ENCODE measurements at places on chromosomes 1 and 21. TPM values are rescaled to one million over a fixed set of nuclear protein-coding genes. Genes with fewer than 3 reads are reported as not detected.

Gene AMY2B
- total RNA-seq: 6.2 TPM

Gene BEND5
- total RNA-seq: 1.2 TPM

Gene IL10RB
- total RNA-seq: 52.7 TPM

Gene SLC27A3
- 13.8 TPM for total RNA-seq

Gene DISC1
- 10.3 TPM for total RNA-seq

Gene RGS18
- total RNA-seq: 0.36 TPM

Gene FAM151A
- not detected for total RNA-seq

Gene NGF
- total RNA-seq: 3.8 TPM

DNA sequence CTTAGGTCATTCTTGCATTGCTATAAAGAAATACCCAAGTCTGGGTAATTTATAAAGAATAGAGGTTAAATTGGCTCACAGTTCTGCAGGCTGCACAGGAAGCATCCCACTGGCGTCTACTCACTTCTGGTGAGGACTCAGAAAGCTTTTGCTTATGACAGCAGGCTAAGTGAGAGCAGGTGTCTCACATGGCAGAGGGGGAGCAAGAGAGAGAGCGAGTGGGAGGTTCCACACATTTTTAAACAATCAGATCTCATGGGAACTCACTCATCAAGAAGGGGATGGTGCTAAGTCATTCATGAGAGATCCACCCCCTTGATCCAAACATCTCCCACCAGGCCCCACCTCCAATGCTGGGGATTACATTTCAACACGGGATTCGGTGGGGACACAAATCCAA, 13.6 kb upstream of the RGS4 start:
- H3K4me1 ChIP-seq: peaks cover 12% of the 10 kb centered on the region
- no peak overlapping the region for H3K27ac ChIP-seq
- no peak overlapping the region for H3K4me3 ChIP-seq
- H3K36me3 ChIP-seq: no peaks in the 10 kb centered on the region
- no peaks in the 10 kb centered on the region for H3K27me3 ChIP-seq
- DNase-seq: no peak

DNA sequence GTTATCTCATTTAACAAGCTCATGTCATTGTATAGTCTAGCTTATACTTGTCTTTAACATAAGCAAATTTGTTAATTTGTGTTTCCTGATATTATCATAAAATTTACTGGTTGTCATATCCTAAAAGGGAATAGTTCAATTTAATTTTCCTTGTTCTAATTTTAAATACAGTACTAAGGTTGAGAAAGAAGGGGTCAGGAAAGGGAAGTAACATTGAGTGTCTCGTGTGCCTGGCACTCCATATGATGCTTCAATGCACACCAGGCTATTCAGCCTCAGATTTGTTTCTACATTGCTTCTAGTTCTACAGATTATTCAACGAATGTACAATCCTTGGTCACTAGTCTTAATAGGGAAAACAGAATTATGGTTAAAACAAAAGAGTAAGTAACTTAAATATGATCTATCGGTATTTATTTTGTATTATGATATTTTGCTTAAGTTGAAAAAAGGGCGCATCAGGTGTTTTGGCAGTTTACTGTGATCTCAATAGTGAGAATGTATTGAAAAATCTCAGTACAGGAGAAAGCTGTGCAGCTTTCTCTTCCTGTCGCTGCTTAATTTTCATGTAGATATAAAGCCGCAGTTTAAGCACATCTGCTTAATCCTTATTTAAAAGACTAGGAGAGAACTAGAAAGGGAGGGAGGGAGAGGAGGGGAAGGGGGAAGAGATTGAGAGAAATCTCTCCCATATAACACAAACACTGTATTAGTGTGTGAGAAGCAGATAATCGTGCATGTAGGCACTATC, 13.0 kb downstream of the PTPRC start:
- H3K27me3 ChIP-seq: no peaks in the 10 kb centered on the region
- H3K27ac ChIP-seq: no peak overlapping the region
- no peak for DNase-seq
- H3K4me3 ChIP-seq: no peak overlapping the region
- no peaks in the 10 kb centered on the region for H3K36me3 ChIP-seq

- no peak overlapping the region for H3K4me3 ChIP-seq
- no peak overlapping the region for H3K27ac ChIP-seq
- no peaks in the 10 kb centered on the region for H3K27me3 ChIP-seq
- DNase-seq: peak; percentile 36
- no peaks in the 10 kb centered on the region for H3K36me3 ChIP-seq
Observed at GRCh38 chr1:61980561-61980960, 214.1 kb upstream of the L1TD1 start.

DNA sequence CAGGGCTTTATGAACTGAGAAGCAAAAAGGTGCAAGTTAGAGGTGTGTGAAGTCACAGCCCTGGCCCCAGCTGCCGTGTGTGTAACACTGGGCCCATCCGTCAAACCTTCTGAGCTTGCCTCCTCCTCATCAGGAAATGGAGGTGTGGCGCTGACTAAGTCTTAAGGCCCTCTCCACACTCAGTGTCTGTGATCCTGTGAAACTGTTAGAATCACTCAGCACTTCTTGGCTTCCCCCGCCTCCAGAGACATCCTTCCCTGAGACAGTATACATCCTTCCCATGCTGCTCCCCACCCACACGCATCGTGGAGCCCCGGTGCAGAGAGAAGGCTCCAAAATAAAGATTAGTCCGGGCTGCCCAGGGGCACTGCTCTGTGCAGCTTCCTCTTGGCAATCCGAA, 33.3 kb downstream of the LRP8 start:
- peak; percentile 94 for DNase-seq
- no peaks in the 10 kb centered on the region for H3K36me3 ChIP-seq
- H3K27me3 ChIP-seq: no peaks in the 10 kb centered on the region
- H3K4me3 ChIP-seq: no peak overlapping the region
- peak overlapping the region; percentile 13 for H3K27ac ChIP-seq
- H3K4me1 ChIP-seq: peaks cover 24% of the 10 kb centered on the region

DNA sequence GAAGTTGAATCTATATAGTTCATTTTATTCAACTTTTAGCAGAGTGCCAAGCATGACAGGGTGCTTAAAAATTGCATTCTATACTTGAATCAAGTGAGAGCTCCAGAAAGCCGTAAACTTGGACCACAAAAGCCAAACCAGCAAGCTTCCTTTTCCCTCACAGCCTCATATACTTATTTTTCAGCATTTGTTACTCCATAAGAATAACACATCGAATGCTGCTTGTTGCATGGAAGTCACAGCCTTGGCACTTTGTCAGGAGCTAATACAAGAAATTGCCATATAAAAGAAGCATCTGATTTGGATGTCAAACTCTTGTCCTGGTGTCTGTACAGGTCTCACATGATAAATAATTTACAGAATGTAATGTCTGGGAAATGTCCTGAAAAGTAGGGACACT, 87.4 kb downstream of the PLXNA2 start:
- H3K4me3 ChIP-seq: no peak overlapping the region
- H3K27me3 ChIP-seq: no peaks in the 10 kb centered on the region
- no peak for DNase-seq

DNA sequence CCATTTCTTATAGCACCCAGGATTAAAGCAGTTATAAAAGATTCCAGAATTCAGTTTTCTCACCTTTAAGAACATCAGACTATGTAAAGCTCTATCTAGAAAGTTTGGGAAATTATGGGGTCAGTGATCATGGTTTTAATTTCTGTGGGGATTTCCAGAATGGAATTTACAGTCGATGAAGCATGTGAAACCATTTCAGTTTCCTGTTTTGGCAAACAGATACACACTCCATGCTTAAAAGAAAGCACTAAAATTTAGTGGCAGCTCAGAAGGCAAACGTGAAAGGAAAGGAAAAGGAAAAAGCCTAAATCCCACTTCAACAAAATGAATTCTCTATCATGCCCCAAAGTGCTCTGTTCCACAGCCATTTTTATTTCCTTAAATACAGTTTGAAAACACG, 60.4 kb downstream of the FYB2 start:
- no peaks in the 10 kb centered on the region for H3K27me3 ChIP-seq
- no peaks in the 10 kb centered on the region for H3K4me1 ChIP-seq
- no peak for DNase-seq
- no peak overlapping the region for H3K4me3 ChIP-seq

GRCh38 chr1:67408148-67408547, 22.1 kb downstream of the SERBP1 start:
- no peak overlapping the region for H3K4me3 ChIP-seq
- peaks cover 34% of the 10 kb centered on the region for H3K36me3 ChIP-seq
- no peaks in the 10 kb centered on the region for H3K27me3 ChIP-seq

- H3K4me3 ChIP-seq: no peak within 1 kb of the TSS
- H3K4me1 ChIP-seq: peaks cover 8% of the 10 kb centered on the region
- peaks cover 68% of the 10 kb centered on the region for H3K27me3 ChIP-seq
- no peak within 1 kb of the TSS for H3K27ac ChIP-seq
- DNase-seq: peak; percentile 85
Observed at GRCh38 chr1:6424619-6425593, at the start of gene ESPN. TSS of gene ESPN (plus strand) at chr1:6424776. CDS start at chr1:6424956, 180 bp downstream.

- DNase-seq: peak; percentile 26
- H3K27ac ChIP-seq: no peak overlapping the region
Observed at GRCh38 chr1:53899206-53899628, 5.2 kb downstream of the DIO1 start.

DNA sequence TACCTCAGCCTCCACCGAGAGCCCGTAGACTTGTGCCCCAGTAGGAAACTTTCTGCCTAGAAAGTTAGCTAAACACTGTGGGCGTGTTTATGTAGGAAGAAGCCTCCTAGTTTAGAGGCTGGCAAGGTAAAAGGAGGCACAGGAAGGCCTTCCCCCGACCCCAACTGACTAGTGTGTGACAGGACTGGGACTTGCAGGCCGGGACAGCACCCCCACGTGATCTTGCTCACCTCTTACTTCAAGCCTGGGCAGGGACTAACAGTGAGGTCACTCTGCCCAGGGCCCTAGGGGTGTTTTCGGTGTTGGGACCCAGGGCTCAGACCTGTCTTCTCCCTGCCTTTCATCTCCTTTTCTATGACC, 392 bp upstream of the TAGLN2 start:
- H3K27ac ChIP-seq: peak overlapping the region; percentile 99
- H3K4me1 ChIP-seq: peaks cover 41% of the 10 kb centered on the region
- H3K4me3 ChIP-seq: peak overlapping the region; percentile 99
- DNase-seq: no peak

DNA sequence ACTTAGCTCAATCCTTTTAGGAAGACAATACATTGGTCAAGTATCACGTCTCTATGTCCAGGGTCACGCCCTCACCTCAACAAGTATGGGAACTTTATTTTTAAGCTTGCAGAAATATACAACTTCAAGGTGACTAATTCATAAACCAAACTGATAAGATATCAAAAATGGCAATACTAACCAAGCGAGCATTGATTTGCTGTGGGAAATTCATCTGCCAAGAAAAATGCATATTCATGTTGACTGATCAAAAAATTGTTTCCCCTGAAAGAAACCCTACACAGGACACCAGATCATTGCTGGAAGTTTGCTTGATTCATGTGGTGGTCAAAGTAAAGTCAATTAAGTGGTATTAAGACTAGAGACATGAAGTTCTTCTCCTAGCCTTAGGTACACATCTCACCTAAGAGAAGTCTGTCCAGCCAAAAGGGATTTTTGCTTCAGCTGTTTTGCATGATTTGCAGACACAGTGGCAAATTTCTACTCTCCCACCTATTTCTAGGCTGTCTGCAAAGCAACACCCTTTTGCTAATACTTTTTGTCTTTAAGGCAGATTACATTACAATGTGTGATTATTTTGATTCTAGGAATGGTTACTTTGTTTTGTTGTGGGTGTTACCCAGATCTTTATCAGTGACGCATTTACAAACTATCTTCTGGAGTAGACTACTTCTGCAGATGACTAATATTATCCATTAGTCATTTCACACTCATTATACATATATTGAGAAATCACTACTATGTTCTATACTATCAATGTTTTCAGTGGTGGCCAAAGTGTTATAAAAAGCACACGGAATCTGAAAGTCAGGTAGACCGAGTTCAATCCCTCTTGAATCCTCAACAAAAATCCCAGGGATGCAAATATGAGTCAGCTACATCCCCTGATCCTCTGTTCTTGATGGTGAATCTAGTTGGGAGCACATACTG, 12.4 kb downstream of the SAMSN1 start:
- no peaks in the 10 kb centered on the region for H3K36me3 ChIP-seq
- H3K4me1 ChIP-seq: no peaks in the 10 kb centered on the region
- H3K27me3 ChIP-seq: no peaks in the 10 kb centered on the region
- DNase-seq: no peak

DNA sequence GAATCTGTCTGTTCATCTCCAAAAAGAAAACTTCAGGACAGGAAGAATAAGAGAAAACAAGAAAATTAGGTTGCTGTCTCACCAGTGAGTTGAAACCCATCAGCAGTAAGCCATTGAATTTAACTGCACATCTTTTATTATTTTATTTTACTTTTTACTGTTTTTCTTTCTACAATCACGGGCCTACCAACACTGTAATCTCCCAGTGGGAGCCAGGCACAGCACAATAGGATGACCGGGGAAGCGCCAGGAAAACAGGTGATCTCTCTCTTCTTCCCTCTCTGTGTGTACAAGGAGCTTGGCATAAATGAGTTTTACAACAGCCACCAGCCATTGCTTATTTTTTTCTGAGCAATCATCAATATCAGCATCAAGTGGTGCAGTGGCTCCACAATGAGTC, 113.1 kb upstream of the ESRRG start:
- no peak for DNase-seq
- H3K36me3 ChIP-seq: no peaks in the 10 kb centered on the region
- H3K4me3 ChIP-seq: no peak overlapping the region
- no peak overlapping the region for H3K27ac ChIP-seq
- H3K4me1 ChIP-seq: no peaks in the 10 kb centered on the region

- H3K36me3 ChIP-seq: no peaks in the 10 kb centered on the region
- no peaks in the 10 kb centered on the region for H3K27me3 ChIP-seq
- DNase-seq: no peak
- H3K4me3 ChIP-seq: no peak overlapping the region
- H3K27ac ChIP-seq: no peak overlapping the region
Observed at GRCh38 chr1:6268415-6268814, 7.5 kb upstream of the GPR153 start.

DNA sequence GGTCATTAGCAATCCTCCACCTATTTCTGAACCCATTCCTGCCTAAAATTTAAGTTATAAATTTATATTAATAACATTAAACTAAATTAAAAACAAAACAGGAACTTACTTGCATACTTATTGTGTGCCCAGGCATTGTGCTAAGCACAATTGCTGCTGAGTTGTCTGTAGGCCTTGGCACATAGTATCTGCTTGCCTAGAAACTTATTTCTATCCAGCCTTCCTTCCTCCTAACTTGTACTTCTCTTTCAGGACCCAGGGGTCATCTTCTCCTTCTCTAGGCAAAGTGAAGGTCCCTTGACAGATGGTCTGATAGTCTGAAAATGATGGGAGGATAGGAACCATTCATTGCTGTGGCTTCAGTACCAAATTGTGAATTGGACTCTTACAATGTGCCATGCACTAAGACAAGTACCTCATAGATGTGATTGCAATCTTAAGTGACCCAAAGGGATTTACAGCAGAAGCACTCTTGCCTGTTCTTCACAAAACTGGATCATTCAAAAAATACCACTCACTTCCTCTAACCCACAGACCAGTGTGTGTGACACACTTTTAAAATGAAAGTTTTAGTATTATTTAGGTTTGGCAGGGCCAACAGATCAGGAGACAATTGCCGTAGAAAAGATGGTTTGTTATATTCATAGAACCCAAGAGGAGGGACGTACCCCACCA, 10.3 kb upstream of the CD101 start:
- no peaks in the 10 kb centered on the region for H3K27me3 ChIP-seq
- H3K27ac ChIP-seq: peak overlapping the region; percentile 85
- no peaks in the 10 kb centered on the region for H3K36me3 ChIP-seq
- H3K4me3 ChIP-seq: no peak overlapping the region

GRCh38 chr1:202130816-202131522, 8.3 kb downstream of the GPR37L1 start:
- H3K27ac ChIP-seq: no peak overlapping the region
- H3K27me3 ChIP-seq: no peaks in the 10 kb centered on the region
- H3K4me3 ChIP-seq: no peak overlapping the region

- H3K36me3 ChIP-seq: no peaks in the 10 kb centered on the region
- no peak for DNase-seq
- H3K27ac ChIP-seq: no peak overlapping the region
- no peak overlapping the region for H3K4me3 ChIP-seq
Observed at GRCh38 chr1:165050246-165050645, 306.3 kb downstream of the LMX1A start.

All from osteoblast (primary cell).